Endothelial cell (in vitro differentiated cells): ENCODE measurements at places on chromosomes 1 and 21.

DNA sequence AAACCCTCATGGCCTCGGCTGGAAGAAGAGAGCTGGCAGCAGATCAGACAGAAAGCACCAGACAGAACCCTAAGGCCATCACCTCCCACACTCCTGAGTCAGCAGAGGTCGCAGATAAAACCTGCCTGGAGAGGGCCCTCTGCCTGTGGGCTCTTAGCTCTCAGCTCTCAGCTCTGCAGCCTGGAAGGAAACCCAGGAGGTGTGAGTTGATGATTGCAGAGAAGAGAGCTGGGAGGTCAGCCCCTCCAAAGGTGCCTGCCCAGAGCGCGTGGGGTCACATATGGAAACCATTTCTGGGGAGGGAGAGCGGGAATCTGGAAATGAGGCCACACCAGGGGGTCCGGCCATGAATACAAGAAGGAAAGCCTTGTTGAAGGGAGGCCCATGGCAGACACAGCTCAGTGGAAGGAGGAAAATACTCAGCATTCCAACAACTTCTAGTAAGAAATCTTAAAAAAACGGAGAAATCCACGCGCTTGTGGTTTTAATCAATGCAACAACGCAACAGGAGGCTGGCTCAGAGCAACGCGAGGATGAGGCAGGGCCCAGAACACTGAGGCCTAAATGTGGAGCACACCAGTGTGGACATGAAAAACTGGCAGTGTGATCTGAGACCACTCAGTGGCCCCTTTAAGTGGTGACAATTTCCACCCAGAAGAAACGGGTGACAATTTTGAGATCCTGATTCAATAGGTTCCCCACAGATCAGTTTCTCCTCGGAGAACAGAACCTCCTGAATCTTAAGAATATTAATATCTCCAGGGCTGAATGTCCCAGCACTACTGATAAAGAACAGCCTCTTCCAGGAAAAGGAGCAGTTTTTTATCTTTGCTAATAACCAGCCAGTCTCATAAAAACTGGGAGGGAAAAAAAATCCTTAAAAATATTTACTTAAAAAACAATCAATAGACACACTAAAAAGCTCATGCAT lies 45.7 kb downstream of the PSMG1 start:
- DNase-seq = no peak

DNA sequence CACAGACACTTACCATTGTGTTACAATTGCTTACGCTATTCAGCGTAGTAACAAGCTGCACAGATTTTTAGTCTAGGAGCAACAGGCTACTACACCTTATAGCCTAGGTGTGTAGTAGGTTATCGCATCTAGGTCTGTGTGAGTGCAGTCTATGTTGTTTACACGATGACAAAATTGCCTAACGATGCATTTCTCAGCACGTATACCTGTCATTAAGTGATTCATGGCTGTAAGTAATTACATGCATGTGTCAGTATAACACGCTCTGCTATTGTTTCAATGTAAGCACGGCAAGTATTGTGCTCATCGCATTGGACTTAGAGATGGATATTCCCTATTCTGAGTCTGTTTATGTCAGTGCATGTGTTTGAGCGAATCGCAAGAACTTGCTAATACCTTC lies 15.7 kb upstream of the ZBTB18 start:
- DNase-seq = no peak

DNA sequence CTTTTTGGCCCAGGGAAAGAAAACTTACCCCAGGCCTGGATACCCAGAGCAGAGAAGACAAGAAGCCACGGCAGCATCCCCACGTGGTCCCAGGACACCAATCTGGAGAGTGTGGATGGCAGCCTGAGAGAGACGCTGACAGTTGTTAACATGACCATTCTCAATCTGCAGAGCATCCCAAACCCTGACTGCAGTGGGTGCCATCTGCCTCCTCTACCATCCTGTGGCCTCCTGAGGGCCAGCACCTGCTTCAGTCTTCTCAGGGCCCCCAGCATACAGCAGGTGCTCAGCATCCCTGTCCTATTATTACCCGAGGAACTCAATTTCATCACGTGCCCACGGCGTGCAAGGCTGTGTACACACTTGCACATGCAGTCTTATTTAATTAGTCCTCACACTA lies 785 bp downstream of the PGLYRP4 start:
- DNase-seq = no peak

DNA sequence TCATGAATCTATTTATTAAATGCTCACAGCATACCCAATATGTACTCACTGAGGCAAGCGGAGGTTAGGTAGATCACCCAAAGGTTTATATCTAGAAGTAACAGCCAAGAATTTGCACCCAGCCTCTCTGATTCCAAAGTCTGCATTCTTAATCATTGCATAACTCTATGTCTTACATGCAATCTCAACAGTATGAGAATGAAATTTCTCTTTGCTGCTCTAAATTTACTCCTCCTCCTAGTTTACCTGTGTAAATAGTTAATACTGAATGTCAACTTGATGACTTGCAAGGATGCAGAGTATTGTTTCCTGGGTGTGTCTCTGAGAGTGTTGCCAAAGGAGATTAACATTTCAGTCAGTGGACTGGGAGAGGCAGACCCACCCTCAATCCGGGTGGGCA lies 840.6 kb downstream of the BRINP3 start:
- DNase-seq = no peak

GRCh38 chr1:153741986-153742385 lies 14.1 kb downstream of the INTS3 start:
- no peak for DNase-seq

DNA sequence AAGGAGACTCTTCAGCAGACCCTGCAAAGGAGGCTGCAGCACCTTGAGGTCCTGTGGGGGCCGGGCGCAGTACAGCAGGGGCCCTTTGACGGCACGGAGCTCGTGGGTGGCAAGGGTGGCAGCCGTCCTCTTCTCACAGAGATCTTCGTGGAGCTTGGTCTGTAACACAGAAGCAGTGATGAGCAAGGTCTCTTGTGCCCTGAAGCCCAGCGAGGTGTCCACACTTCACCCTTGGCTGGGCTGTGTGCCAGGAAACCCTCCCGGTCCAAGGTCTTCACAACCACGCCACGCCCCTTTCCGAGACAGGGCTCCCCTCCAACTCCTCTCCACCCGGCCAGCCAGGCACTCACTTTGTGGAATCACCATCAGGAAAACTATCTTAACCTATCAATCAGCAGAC lies 11.3 kb downstream of the LRRC47 start:
- DNase-seq = no peak

DNA sequence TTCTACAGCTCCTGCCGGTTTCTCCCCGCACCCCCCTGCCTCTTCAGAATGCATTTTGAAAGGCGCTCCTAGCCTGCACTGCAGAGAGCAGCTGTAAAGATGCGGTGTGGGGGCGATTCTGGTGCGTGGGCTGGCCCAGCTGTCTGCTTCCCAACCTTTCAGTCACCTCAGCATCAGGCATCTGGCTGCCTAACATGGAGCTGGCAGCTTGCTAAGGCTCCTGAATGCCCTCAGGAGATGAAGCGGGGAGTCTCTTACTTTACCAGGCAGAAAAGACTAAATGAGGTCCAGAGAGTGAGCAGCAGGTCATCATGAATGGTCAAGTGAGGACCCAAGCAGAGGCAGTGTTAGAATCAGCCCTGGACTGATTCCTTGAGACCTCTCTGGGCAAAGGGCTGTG lies 8.7 kb downstream of the IER5 start:
- no peak for DNase-seq
